ENCODE measurements at places on chromosomes 3 and 15.

DNA sequence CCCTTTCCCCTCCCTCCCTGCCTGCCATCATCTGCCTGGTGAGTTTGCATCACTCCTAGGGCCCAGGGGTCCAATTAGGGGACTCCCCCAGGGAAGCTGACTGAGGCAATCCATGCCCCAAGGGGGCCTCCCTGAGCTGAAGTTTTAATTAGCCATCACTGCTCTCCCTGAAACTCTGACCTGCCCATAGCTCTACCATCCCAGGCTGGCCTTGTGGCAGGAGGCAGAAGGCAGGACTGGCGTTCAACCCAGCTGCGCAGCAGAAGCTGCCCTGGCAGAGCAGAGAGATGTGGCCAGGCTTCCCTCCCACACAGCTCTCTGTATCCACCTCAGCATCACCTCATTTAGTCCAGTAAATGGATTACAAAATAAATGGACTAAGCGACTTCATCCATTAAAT lies 7.7 kb upstream of the C15orf39 start:
- DNase-seq, result no peak

DNA sequence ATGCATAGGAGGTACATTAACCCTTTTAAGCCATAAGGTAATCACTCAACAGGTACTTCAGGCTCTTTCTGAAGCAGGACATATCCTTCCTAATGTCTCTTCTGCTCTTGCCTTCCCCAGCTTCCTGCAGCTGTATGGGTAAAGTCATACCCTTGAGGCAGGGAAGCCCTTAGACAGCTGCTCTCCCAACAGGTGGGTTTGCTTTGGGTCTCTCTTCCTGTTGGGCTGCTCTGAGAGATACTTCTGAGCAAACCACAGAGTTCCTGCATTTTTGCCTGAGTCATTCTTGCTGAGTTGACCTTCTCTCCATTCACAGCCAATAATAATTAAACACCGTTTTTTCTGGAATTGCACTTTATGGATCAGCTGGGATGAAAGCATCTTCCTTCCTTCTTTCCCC lies 2.0 kb upstream of the TRAT1 start:
- DNase-seq, result no peak

DNA sequence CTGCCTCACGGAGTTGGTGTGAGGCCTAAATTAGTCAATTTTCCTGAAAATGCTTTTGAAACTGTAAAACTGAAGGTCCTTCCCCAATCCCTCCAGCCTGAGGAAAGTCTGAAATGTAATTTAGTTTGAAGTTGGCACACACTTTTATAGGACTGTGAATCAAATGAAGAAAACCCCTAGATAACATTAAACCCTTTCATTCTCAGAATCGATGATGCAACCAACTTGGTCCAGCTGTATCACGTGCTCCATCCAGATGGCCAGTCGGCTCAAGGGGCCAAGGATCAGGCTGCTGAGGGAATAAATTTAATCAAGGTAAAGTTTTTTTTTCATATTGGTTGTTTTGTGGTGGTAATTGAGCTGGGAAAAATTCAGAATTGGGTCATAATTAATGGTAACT lies 11.7 kb downstream of the MRPS22 start:
- DNase-seq, result no peak

DNA sequence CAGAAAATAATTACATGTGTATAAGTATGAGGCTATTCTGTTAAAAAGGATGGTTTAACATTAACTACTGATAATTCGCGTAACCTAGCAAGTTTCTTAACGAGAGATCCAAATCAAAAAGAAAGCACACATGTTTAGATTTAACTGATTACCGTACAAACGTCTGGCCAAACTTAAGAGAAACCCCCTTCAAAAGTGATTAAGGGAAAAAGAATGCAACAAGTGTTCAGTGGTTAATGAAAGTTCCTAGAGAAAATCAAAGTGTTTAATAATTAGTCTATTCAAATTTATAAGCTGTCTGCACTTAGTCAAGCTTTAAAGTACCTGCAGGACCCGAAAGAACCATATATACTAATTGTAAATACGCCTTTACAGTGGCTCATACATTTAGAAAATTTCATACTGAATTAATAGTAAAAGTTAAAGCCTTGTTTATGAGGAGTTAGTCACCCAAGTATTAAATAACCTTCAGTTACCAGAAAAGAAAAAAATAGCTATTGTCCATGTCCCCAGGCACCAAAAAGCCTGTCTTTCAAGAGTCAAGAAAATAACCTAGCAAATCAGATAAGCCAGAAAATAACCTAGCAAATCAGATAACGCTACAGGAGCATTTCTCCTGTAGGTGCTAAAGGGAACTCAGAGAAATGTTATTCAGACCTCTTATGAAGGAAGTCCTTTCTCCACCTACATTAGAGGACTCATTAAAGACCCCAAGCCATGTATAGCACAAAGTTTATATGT lies 34.6 kb downstream of the ZNF589 start:
- no peak for DNase-seq

- no peak for DNase-seq
Observed at GRCh38 chr15:52340093-52340492, 44.5 kb upstream of the MYO5C start.

- no peak for DNase-seq
Observed at GRCh38 chr15:85604194-85604593, 190.5 kb downstream of the KLHL25 start.

DNA sequence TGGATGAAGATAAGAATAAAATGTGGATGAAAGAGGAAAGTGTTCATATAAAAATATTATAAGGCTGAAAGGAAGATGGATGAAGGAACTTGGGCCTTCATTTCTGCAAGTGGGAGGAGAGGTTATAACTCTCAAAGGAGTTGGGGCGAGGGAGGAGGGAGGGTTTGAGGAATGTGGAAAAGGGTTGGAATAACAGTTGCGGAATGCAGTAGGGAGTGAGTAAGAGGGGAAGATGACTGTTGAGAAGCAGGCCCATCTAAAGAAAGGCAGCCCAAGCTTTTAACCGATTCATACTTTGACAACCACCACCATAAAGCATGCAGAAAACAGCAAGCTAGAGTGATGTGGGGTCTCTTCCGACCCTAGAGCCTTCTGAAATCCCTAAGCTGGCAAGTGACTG lies 8.3 kb upstream of the TM4SF4 start:
- DNase-seq, result no peak
